ENCODE measurements at places on chromosomes 1 and 21. TPM values are rescaled to one million over a fixed set of nuclear protein-coding genes. Genes with fewer than 3 reads are reported as not detected.

DNA sequence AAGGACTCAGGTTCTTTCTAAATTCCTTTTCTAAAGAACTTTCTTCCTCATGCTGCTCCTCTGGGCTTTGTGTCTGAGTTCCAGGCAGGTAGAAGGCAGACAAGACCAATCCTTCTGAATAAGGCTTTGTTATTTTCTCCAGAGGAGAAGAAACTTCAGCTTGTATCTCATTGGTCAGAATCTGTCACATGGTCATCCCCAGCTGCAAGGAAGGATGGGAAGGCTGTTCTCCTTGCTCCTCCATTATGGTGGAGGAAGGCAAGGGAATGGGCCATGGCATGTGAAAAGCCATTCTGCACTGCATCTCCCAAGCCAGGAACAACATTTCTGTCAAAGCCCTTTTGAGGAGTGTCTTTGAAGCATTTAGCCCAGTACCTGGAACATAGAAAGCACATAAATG, 50.6 kb upstream of the NTPCR start:
- DNase-seq, result no peak

GRCh38 chr1:158112994-158113758, 67.5 kb upstream of the CD1D start:
- peak; percentile 62 for DNase-seq

DNA sequence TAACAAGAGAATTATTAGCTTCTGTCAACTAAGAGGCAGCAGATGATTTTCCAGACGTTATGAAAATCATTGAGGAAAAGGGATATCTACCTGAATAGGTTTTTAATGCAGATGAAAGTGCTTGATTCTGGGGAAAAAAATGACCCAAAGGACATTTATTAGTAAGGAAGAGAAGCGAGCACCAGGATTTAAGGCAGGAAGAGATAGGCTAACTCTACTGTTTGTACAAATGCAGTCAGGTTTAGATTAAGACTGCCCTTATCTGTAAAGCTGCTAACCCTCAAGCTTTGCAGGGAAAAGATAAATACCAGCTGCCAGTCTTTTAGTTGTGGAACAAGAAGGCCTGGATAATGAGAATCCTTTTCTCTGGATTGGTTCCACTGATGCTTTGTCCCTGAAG, 33.0 kb upstream of the LRIG2 start:
- no peak for DNase-seq

DNA sequence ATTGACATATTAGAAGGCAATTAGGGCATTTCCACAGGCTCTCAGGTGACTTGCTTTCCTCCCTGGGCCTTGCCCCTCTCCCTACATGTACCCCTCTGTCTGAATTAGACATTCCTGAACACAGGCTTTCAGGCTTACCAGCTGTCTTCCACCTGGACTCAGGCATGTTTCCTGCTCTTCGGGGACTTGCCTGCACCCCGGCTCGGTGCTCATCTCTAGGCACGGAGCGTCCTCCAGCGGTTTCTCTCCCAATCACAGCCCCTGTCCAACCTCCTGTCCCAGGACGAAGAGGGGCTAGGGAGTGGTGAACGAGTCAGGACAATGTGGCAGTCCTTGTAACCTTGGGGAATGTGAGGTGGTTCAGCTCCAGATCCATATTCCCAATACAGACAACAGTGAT, 4.2 kb downstream of the PROK1 start:
- DNase-seq, result no peak

DNA sequence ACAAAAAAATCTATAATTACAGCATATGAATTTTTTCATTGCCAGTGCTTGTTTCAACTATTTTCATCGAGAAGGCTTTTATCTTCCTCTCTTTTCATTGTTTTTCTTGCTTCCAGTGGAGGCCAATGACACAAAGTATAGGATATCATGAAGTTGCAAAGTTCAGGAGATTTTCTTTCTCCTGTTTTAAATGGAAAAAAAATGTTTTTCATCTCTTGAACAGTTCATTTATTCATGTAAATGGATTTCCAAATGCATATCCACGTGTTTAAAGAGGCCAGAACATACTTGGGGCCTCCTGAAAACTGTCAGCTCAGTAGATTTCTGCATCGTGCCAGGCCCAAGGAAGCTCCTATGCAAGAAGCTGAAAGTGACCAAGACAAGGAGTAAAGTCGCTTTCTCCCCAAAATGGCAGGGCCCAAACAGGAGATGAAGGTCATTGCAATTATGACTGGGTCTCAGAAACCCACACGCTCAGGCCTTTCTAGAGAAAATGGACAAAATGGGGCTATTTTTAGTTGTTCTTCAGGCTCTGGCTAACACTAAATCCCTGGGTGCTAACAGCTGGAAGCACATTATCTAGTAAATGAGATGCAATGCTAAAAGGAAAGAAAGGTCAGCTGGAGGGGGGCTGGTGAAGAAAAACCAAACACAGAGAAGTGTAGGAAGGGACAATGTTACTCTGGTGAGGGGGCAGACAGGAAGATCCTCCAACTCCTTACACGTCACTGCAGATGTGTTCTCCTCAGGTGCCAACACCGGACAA, 136.9 kb upstream of the C8B start:
- no peak for DNase-seq

- no peak for DNase-seq
Measured at GRCh38 chr1:221594576-221594975, 147.3 kb downstream of the DUSP10 start.

GRCh38 chr1:10237157-10237539, 26.8 kb downstream of the KIF1B start:
- no peak for DNase-seq

- DNase-seq, result no peak
Measured at GRCh38 chr1:178360421-178360820, 136.3 kb downstream of the CLEC20A start.

GRCh38 chr1:156124557-156125483, 10.3 kb downstream of the LMNA start:
- no peak for DNase-seq

DNA sequence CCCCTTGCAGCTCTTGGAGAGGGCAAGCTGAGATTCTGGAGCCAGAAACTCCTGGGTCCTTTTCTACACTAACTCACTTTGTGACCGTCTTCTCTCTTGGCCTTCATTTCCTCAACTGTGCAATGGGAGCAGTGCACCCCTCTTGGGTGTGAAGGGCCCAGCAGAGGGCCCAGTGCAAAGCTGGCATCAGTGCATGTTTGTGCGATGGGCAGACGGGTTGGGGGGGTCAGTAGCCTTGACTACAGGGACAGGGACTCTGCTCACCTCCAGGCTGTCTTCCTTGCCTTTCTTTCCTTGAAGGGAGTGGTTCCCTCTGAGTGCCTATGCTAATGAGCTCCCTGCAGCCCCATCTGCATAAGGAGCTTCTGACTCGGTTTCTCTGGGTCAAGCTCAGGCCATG, 51.0 kb downstream of the EDN2 start:
- no peak for DNase-seq

- no peak for DNase-seq
Measured at GRCh38 chr1:68542586-68542985, 45.7 kb upstream of the DEPDC1 start.

- peak; percentile 71 for DNase-seq
Measured at GRCh38 chr1:13813398-13814012, 113.5 kb downstream of the PRDM2 start.

GRCh38 chr1:44029260-44029910, 1.9 kb downstream of the SLC6A9 start:
- no peak for DNase-seq

DNA sequence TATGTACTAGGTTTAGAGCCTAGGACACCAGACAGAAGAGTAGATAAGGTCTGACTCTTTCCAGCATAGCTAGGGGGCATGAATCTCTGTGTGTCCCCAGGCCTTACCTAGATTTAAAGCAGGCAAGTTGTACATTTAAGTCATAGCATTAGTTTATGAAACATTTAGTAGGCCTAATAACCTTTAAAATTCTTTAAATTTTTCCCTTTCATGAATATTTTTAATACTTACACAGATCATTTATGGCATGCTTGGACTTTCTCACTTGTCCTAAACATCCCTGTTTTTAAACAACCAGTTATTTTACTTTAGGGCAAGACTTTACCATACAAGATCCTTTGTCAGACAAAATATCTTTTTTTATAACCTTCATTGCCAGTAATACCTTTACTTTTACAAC, 258.4 kb upstream of the ZRANB2 start:
- peak; percentile 39 for DNase-seq

DNA sequence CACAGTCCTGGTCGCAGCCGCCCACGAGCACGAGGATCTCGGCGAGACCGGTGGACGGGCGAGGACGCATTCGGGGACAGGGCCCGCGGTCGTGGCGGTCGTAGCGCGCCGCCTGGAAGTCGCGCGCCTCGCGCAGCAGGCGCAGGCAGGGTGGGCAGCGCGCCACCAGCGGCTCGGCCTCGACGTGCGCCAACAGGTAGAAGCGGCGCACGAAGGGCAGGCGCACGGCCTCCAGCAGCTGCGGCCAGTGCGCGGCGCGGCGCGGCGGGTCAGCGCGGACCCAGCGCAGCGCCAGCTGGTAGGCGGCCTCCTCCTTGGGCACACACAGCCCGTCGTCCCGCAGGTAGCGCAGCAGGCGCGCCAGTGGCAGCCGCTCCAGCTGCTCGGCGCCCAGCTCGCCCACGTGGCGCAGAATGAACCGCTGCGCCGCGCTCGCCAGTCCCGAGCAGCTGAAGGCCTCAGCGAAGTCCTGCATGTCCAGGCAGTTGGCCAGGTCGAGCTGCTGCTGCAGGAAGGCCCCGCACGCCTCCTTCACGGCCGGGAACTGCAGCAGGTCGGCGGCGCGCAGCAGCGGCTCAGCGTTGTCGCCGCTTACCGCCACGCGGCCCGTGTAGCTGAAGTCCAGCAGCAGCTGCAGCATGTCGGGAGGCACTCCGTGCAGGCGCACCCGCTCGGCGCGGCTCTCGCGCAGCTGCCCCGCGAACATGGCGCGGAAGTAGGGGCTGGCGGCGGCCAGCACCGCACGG, 573 bp downstream of the KLHL21 start:
- no peak for DNase-seq

GRCh38 chr1:10302416-10302815, 92.0 kb downstream of the KIF1B start:
- DNase-seq, result no peak

DNA sequence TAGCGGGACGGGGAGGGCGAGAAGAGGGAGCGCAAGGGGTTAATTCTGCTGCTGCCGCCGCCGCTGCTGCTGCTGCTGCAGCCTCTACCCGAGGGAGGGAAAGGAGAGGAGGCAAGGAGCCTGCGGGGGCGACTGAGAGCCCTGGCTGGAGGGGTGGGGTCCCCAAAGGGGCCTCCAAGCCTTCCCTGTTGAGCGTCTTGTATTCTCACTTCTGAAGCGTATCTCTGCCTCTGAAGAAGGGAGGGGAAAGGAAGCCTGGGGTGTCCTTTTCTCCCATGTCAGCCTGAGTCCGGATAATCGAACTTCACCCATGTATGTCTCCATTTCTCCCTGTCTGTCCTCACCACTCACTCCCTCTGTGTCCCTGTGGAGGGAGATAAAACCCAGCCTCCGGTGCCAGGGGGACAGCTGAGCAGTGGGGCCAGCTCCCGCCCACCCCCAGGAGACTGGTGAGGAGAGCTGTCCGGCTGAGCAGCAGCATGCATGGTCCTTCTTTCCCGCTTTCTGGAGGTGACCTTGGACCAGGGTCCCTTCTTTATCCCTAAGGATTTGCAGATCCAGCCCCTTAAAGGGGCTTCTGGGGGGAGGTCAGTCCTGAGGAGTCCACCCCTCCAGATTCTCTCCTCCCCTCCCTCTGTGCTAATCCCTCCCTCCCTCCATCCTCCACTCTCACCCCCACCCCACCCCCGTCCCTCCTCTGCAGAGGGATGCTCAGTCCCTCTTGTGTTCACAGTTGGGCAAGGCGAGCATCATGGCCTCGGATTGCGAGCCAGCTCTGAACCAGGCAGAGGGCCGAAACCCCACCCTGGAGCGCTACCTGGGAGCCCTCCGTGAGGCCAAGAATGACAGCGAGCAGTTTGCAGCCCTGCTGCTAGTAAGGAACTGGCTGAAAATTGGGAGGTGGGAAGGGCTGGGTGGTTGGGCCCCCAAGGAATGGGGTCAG, 1.0 kb downstream of the NCDN start:
- DNase-seq, result peak; percentile 43

DNA sequence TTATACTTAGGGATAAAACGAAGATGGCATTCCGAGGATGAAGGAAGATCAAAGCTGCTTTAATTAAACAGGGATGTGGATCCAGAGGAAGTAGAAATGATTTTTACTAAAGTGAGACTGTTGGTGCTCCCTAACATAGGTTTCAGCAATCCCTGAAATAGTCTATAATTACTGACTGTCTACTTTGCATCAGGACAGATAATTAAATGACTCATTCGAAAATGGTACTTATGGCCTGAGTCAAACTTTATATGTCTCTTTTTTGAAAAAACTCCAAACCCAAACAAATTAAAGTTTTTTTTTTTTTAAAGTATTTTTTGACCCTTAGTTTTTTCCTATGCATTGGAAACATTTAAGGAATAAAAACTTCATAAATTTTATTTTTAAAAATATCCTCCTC, 90.3 kb downstream of the LYST start:
- DNase-seq, result no peak

DNA sequence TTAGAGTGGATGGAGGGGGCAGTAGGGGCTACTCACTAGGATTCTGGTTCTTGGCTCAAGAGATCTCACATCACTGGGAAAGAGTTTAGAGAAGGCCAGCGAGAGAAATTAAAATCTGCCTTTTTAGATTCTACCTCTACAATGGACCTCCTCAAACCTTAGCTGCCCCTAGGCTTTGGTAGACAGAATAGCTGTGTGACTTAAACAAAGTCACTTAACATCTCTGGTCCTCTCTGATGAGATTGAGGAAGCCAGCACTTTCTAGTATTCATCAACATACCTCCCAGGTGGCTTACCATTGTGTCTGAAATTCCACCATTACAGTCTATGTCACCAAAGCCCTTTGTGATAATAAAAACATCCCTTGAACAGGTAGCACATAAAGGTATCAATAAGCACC, 18.7 kb downstream of the AADACL4 start:
- no peak for DNase-seq

DNA sequence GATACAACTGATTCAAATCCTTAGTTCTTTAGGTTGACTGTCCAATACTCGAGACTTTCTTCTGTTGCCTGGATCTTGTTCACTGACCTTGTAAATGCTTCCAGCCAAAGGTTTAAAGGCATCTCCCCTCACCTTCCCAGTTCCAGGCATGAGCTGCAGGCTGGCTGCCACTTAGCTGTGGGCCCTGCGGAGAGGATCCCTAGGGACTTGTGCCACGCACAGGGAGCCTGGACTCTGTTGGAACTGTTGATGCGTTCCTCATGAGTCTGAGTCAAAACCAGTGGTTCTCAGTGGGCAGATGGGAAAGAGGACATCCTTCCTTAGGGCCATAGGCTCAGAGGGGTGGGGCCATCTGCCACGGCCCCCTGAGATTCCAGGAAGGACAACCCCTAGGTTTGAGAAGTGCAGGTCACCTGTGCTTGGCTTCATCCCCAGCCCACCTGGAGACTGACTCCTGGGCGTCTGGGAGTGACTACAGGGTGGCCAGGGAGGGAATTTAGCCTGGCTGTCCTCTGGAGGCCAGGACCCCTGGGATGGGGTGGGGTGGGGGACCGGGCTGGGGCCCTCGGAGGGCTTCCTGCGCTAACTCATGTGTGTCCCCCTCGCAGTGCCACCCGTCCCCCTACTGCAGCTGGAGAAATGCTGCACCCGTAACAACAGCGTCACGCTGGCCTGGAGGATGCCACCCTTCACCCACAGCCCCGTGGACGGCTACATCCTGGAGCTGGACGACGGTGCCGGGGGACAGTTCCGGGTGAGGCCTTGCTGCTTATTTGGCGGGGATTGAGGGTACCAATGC, 37.6 kb upstream of the GNPAT start:
- DNase-seq, result no peak

ENAH gene
- total RNA-seq, result 18.1 TPM

GNAT2 gene
- total RNA-seq, result 1.3 TPM

L1TD1 gene
- total RNA-seq, result not detected

CFHR5 gene
- total RNA-seq, result not detected

DISP1 gene
- total RNA-seq, result 0.89 TPM

OR2W3 gene
- total RNA-seq, result not detected

YOD1 gene
- total RNA-seq, result 16.5 TPM

CCDC30 gene
- 1.9 TPM for total RNA-seq

MX2 gene
- 3.5 TPM for total RNA-seq

LMX1A gene
- total RNA-seq, result not detected

Data from OCI-LY7 (cell line).